Stimulated activated CD4-positive, alpha-beta T cell treated with anti-CD3 and anti-CD28 coated beads, Interleukin-15, amount 100 ng/mL, for 1 hour (primary cell): ENCODE measurements at places on chromosomes 3 and 15.

DNA sequence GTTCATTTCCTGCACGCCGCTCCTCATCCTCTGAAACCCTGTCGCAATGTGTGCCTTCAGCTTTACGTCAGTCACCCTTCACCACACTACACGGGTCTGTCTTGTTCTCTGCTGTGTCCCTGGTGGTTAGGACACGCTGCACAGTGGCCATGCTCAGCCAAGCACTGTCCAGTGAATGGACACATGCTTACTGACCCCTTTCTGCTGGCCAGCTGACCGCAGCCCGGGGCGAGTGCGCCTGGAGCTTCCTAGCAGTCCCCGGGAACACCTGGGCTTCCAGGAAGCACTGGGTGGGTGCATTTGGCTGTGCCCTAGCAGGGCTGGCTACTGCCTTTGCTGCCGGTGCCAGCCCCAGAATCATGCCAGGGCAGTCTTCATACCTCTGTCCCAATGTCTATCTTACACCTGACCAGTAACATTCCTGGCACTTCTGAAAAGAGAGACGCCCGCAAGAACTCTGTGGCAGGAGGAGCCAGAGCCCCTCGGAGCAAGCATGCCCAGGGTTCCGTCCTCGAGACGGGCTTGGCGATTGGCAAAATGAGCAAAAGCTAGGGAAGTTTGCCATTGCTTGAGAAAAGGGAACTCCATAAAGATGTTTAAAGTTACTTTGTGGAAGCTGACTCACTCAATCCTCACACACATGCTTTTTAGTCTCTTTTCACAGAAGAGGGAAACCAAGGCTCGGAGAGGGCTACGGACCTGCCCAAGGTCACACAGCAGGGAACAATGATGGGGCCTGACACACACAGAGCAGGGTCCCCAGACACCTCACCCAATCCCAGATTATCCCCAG lies 15.7 kb upstream of the ZXDC start:
- DNase-seq, result no peak

DNA sequence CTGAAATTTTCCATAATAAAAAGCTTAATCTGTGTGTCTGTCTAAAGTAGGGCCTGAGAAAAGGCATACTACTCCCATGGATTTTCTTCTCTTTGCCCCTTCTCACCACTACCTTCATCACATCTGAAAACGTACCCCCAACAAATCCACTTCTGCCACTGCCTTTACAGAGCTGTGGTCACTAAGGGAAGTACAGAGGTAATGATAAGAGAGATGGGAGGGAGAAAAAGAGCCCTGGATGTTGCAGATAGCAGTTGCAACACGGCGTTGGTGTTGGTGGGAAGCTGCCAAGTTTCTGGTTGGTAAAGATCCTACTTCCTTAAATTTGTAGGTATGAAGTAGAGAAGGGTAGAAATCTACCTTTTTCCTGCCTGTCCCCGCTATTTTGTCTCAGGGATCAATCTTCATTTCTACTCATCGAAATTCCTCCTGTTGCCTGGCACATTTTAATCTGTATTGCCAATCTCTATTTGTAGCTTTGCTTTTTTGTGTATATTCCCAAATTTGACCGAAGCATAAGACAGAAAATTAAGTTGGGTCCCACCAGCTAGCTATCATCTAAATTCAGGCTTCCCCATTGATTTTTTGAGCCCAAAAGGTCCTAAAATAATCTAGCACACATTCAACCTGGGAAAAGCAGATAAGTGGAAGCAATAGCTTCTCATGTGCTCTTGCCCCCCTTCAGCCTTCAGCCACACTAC lies 102.9 kb downstream of the TFDP2 start:
- DNase-seq, result no peak

DNA sequence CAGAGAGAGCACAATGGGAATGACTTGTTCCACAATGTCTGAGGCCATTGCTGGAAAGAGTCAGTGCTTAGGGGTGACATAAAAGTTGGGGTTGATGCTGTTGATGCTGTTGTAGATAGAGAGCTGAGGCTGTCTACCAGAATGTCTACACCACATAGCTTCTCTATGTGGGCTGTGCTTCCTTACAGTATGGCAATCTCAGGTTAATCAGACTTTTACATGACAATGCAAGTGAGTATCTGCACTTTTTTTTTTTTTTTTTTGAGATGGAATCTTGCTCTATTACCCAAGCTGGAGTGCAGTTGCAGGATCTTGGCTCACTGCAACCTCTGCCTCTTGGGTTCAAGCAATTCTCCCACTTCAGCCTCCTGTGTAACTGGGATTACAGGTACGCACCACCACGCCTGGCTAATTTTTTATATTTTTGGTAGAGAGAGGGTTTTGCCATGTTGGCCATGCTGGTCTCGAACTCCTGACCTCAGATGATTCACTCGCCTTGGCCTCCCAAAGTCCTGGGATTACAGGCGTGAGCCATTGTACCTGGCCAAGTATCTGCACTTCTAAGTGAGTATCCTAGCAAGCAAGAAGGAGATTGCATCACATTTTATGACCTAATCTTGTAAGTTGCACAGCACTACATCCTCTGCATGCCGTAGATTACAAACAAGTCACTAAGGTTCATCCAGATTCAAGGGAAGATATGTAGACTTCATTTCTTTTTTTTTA lies 28.7 kb downstream of the DLEC1 start:
- DNase-seq, result no peak

- no peak for DNase-seq
These were observed 102.9 kb upstream of the CHRM5 start for GRCh38 chr15:33865416-33865815.

DNA sequence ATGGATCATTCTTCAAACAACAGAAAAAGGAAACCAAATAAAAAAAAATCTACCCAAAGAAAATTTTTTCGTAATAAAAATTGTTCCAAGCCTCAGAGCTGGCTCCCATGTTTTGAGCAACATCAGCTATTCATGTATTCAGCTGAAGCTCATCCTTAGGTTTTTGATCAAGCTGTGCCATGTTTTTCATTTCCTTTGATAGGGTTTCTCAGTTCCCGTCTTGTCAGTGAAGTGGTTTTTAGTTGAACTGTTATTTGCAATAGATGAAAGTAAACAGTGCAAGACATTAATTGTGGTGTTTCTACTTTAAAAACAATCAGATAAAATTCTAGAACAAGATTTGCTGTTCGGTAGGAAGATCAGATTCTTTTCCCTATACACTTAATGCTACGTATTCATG lies 55.4 kb upstream of the SPTSSB start:
- no peak for DNase-seq

DNA sequence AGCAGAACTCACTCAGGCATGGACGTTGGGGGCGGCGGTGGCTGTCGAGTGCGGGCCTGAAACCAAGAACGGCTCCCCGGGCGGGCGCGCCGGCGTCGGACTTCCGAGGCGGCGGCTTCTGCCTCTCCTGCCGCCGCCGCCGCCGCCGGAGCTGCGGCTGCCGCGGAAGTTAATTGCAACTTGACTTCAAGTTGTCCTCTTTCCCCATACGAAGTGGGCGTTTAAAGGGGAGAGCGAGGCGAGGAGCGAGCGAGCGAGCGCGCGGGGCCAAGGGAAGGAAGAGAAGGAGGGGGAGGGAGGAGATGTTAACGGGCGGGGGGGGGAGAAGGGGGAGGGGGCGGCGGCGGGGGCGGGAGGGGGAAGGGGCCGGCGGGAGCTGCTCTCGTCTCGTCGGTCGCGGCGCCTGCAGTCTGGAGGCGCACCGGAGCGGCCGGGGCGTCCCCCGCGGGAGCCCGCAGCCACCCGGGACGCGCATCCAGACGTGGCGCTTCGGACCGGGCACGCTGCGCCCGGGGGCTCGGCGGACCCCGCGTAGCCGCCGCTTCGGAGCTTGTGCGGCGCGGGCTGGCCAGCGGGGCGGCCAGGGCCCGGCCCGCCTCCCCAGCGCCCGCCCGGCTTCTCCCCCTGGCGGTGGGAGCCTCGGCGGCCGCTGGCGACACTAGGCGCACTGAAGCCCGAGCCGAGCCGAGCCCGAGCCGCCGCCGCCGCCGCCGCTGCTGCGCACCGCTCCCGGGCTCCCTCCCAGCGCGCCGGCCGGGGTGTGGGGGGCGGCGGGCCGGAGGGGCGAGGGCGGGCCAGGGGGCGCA lies 19.7 kb upstream of the SATB1 start:
- peak; percentile 60 for DNase-seq
